ENCODE measurements at places on chromosomes 7 and 10. TPM values are rescaled to one million over a fixed set of nuclear protein-coding genes. Genes with fewer than 3 reads are reported as not detected.

Gene SFTPD
- total RNA-seq, result not detected

DNA sequence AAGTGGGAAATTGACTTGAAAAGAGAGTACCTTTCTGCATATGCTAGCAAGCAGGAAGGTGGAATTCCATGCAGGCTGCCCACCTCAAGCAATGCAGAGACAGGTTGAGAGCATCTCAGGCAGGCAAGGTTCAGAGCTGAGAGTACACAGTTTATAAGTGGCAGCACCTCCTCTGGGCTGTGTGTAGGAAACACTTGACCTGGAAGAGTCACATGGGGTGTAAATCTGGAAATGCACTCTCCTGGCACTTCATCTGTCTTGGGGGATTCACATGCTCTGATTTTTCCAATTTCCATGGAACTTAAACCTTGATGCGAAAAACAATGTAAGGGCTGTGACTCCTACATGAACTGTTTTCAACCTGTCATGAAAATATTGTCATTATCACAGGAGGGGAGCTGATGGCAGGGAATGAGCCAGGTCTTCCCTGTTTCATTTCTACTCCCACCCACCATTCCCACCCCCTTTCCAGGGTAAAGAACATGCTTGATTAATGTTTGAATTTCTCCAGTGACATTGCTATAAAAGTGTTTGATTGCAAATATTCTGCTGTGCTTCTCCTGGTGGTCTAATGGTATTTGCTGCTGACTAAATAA is 328.3 kb downstream of the BICC1 start:
- DNase-seq, result no peak

DNA sequence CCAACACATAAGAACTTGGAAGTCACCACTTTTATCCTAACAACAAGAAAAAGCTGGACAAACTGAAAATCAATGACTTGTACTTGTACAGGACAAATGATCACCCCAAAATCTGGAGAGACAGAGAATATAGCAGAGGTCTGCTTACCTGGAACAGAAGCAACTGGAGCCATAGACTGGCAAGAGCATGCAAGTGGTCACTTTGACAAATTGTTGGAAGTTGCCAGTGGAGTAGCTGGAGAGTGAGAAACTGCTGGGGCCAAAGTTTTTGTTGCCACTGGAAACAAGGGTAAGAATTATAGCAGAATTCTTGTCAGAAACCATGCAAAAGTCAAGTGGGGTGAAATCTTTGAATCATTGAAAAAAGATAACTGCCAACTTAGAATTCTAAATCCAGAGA is 35.2 kb downstream of the NPY start:
- DNase-seq, result no peak

DNA sequence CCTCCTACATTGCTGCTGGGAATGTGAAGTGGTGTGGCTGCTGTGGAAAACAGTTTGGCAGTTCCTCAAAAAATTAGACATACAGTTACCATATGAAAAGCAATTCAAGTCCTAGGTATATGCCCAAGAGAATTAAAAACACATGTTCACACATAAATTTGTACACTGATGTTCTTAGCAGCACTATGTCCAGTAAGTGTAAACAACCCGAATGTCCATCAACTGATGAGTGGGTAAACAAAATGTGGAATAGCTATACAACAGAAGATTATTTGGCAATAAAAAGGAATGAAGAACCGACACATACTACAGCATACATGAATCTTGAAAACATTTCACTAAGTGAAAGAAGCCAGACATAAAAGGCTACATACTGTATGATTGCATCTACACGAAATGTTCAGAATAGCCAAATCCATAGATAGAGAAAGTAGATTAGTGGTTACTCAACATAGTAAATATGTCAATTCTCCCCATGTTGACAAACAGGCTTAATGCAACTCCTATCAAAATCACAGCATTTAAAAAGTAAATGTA is 17.2 kb downstream of the CEP41 start:
- no peak for DNase-seq

Gene GIMAP1
- 12.1 TPM for total RNA-seq

GRCh38 chr10:44859546-44860285 is 51.4 kb upstream of the TMEM72 start:
- DNase-seq, result no peak

GRCh38 chr7:30990673-30991170 is 27.0 kb downstream of the GHRHR start:
- DNase-seq, result no peak

- DNase-seq, result no peak
These were observed 26.7 kb downstream of the WAC start for GRCh38 chr10:28559618-28560017.

DNA sequence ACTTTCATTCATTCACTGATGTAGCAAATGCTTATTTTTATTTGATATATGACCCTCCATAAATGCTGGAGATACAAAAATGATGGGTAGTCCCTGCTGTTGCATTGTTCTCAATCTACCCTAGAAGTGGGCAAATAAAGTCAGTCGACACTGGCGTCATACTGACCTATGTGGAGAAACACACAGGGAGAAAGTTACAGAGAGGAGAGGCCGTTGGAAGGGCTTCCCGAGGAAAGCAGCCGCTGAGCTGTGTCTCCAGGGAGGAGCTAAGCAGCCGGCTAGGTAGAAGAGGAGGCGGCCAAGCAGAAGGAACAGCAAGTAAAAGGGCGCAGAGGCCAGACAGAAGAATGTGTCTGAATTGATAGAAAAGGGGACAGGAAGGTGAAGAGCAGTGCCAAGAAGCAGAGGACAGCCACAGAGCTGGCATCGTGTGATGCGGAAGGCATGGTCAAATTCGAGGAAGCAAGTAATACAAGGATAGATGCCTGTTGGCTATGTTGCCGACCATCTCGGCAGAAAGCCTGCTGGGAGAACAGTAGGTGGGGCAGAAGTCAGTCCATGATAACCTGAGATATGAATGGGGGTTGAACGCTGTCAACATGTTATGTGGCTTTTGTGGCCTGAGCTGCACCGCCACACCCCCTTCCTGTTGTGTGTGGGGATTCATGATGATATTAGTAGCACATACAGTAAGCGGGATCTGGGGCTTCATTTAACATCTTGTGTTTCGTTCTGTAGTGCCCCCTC is 25.9 kb downstream of the ST8SIA6 start:
- no peak for DNase-seq

GRCh38 chr10:30185916-30186315 is 126.5 kb upstream of the JCAD start:
- peak; percentile 70 for DNase-seq

Gene GSTO1
- total RNA-seq, result 432 TPM

GRCh38 chr10:58412502-58412961 is 27.3 kb downstream of the TFAM start:
- no peak for DNase-seq

- no peak for DNase-seq
These were observed 2.0 kb downstream of the YWHAG start for GRCh38 chr7:76356823-76357222.

Gene CTAGE8
- not detected for total RNA-seq

DNA sequence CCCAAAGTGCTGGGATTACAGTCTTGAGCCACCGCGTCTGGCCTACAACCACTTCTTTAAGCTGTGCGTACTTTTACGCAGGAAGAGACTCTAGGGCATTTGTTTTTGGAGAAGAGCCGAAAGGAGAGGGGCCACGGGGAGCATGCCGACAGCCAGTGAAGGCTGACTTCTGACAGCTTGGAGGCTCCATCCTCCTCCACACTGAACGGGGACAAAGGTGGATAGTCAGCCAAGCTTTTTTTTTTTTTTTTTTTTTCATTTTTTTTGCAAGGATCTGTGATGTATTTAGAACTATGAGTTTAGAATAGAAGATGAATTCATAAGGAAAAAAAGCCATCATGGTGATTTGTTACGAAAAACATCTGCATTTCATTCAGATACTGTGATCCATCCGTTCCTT is 221.7 kb downstream of the ARHGAP21 start:
- no peak for DNase-seq

DNA sequence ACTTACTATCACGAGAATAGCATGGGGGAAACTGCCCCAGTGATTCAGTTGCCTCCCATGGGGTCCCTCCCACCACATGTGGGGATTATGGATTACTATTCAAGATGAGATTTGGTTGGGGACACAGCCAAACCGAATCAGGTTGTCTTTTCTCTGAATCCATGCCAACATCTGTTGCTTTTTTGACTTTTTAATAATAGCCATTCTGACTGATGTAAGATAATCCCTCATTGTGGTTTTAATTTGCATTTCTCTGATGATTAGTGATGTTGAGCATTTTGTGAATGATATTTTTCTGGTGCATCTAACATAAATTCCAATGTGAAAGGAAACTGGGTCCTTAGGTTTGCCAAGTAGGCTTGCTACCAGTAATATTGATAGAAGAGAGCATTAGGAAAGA is 69.0 kb upstream of the ARHGAP21 start:
- DNase-seq, result no peak

Gene TEX47
- not detected for total RNA-seq

GRCh38 chr7:118473271-118473670 is 248.8 kb downstream of the ANKRD7 start:
- DNase-seq, result no peak

Gene CPA4
- total RNA-seq, result 27.7 TPM

- no peak for DNase-seq
These were observed 11.8 kb upstream of the TSPAN12 start for GRCh38 chr7:120869700-120870099.

Gene YKT6
- 102 TPM for total RNA-seq

DNA sequence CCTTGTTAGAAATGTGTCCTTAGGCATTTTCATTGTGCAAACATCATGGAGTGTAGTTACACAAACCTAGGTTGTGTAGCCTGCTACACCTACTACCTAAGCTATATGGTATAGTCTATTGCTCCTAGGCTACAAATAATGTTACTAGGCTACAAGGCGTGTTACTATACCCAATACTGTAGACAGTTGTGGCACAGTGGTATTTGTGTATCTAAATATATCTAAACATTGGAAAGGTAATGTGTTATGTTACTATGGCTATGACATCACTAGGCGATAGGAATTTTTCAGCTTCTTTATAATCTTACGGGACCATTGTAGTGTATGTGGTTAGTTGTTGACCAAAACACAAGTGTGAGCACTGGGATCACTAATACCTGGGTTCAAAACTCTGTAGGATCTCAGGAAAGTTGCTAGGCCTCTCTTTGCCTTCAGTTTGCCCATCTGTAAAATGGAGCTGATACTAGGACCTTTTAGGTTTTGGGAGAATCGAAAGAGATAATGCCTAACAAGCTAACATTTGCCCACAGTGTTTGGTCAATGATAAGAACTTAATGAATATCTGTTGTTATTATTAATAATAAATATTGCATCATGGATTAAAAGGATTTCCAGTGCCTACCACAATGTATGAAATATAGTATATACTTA is 2.7 kb downstream of the BICC1 start:
- no peak for DNase-seq

GRCh38 chr10:101304316-101304715 is 49.6 kb upstream of the BTRC start:
- DNase-seq, result no peak

DNA sequence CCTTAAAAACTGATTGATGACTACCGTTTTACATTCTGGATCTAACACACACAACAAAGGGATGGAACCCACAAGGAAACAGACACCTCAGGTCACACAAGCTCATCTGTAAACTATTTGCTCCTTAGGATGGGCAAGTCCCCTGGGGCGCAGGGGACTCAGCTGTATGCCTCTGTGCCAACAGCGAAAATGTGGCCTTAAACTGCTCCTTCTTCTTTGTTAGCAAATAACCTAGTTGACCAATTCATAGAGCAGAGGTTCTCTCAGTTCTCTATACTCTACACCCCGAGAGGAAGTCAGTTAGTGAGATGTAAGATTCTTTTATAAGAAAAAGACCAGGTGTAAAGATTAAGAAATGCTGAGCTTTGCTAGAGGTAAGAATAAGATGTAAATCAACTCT is 181.9 kb upstream of the PRSS58 start:
- no peak for DNase-seq

Gene RAMP3
- not detected for total RNA-seq

Gene PLA2G12B
- total RNA-seq, result not detected

- DNase-seq, result no peak
These were observed 7.8 kb downstream of the LIPF start for GRCh38 chr10:88672041-88672440.

- no peak for DNase-seq
These were observed 1.7 kb downstream of the SORCS3 start for GRCh38 chr10:104642658-104643302.

DNA sequence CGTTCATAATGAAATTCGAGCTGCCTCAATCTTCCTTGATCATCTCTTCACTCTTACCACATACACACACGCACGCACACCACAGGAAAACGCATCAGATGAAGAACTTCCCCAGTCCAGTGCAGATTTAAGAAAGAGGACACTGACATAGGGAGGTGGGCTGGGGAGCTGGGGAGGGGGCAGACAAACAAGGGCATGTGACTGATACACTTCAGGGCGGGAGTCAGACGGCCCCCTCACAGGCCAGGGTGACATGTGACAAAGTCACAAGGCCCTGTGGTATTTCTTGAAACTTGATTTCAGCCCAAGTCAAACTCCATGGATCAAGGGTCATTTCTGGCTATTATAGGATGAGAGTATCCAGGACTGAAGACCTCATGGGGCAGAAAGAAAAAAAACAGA is 82.6 kb downstream of the KCNMA1 start:
- no peak for DNase-seq

- no peak for DNase-seq
These were observed 118.0 kb upstream of the PITRM1 start for GRCh38 chr10:3290550-3290949.

DNA sequence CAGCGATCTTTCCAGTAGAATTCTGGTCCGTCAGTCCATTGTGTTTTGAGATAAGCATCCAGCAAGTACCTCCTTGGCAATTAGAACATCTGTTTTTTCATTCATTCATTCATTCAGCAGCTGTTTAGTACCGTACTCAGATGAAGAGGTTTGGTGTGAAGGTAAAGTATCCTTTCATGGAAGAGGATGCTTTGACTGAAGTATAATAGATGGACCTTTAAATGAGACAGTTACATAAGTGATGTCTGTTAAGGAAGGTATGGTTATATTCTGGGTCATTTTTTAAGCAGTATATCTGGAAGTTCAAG is 1.2 kb downstream of the MAPK8 start:
- no peak for DNase-seq

Gene IFIT2
- total RNA-seq, result 7.9 TPM

GRCh38 chr10:75825661-75826060 is 394.2 kb downstream of the LRMDA start:
- no peak for DNase-seq

- no peak for DNase-seq
These were observed 989.4 kb downstream of the CCSER2 start for GRCh38 chr10:85317827-85318226.

Gene IDI2
- total RNA-seq, result not detected

Gene CALML3
- total RNA-seq, result not detected

Gene ZEB1
- total RNA-seq, result 105 TPM

DNA sequence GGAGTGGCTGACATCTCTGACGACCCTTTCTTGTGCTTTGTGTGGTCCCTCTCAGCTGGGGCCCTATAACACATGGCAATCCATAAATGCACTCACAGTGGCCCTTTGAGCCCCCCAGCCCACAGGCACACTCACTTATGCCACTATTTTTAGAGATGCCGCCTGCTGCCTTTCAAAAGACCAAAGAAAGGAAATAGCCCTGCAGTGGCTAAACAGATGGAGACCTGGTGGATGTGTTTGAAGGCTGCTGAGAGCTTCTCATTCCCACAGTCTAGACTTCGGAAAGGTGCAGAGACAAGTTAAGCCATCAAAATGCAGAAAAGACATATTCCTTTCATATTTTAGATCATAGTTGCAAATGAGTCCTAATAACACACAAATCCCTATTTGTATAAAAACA is 42.0 kb upstream of the PDZD8 start:
- DNase-seq, result no peak

GRCh38 chr7:132576721-132577085 is 433 bp upstream of the PLXNA4 start:
- DNase-seq, result no peak

Data from glomerular endothelial cell (primary cell).